ENCODE measurements at places on chromosomes 5 and 9. TPM values are rescaled to one million over a fixed set of nuclear protein-coding genes. Genes with fewer than 3 reads are reported as not detected.

DNA sequence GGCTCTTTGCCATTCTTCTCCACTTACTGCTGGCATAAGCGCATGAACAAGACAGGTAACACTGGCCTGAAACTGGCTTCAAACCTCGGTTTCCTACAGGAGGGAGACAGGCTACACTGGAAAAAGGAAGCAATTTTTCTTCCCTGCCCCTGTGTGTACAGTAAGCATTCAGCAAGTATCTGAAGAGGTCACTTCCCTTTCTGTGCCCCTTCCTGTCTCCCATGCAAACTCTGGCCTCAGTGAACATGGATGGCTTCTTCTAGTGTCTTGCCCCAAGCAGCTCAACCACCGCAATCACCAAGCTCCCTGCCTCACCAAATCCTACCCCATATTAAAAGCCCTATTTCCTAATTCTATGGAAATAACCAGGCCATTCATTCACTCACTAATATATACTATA lies 42.4 kb downstream of the SERINC5 start:
- H3K4me1 ChIP-seq = peaks cover 48% of the 10 kb centered on the region
- no peak for DNase-seq
- no peak overlapping the region for H3K27ac ChIP-seq
- H3K27me3 ChIP-seq = no peaks in the 10 kb centered on the region
- no peaks in the 10 kb centered on the region for H3K36me3 ChIP-seq

Gene DAB2IP
- 13.2 TPM for polyA plus RNA-seq

Gene F2RL1
- 0.95 TPM for polyA plus RNA-seq

GRCh38 chr5:181098762-181099601 lies 32.0 kb downstream of the OR2V1 start:
- H3K27me3 ChIP-seq = peaks cover 17% of the 10 kb centered on the region
- H3K4me3 ChIP-seq = no peak overlapping the region
- no peaks in the 10 kb centered on the region for H3K36me3 ChIP-seq
- DNase-seq = no peak

DNA sequence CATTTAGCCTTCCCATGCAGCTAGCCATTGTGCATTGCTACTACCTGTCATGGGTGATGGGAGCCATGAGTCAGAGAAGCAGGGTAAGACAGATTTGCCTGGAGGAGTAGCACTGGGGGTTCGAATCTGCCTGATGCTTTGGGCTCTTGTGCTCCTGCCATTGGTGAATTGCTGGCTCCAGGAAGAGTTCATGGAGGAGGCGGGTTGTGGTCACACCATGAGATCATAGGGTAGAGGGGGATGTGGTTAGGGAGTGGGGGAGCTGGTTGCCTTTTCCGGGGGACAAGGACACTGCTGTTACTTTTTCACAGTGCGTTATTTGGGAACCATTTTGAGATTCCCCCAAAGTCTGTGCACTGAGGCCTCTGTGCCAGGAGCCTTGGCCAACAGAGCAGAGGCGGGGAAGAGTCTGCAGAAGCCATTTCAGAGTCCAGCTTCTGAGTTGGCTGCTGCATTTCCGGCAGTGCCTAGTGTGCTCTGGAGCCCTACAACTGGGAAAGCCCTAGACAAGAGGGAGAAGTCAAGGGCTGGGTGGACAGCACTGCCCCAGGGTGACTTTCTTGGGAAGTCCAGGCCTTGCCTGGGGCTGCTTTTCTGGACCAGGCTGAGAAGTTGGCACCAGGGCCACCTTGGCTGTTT lies 6.2 kb downstream of the ANGPTL2 start:
- no peak for DNase-seq
- H3K4me1 ChIP-seq = no peaks in the 10 kb centered on the region
- no peak overlapping the region for H3K27ac ChIP-seq
- no peak overlapping the region for H3K4me3 ChIP-seq

Data from adrenal gland (tissue), 19 donors.